ENCODE measurements at places on chromosomes 11 and 22. TPM values are rescaled to one million over a fixed set of nuclear protein-coding genes. Genes with fewer than 3 reads are reported as not detected.
A peak's percentile ranks its signal among the peaks of the same experiment; 100 is the strongest.

VSIG10L2 gene
- total RNA-seq, result not detected

RGL4 gene
- not detected for total RNA-seq

GRCh38 chr11:117752721-117753237, 44.2 kb downstream of the DSCAML1 start:
- no peak for DNase-seq

GRCh38 chr11:34263441-34264091, 94.2 kb downstream of the ABTB2 start:
- peak; percentile 81 for DNase-seq

- no peak for DNase-seq
Observed at GRCh38 chr22:24155627-24156140, 25.6 kb upstream of the SUSD2 start.

CNGA4 gene
- 0.62 TPM for total RNA-seq

GRCh38 chr22:36923131-36923788, 9.8 kb downstream of the CSF2RB start:
- no peak for DNase-seq

- DNase-seq, result no peak
Observed at GRCh38 chr11:62933285-62933684, 12.1 kb upstream of the CHRM1 start.

DNA sequence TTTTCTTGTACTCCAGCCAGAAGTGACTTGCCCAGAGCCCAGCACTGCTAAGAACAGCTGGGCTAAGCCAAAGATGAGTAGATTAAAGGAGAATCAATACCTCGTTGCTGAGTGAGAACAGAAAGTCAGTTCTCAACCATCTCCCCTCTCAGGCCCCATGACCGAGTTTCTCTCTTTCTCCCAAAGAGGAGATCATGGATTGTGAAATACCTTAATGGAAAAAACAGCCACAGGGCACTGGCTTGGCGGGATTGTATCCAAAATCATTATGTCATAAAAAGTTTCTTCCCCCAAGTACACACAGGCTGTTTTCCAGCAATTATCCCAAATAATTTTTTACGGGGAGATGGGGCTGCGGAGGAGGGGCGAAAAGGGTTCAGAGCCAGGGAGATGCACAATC, 111.8 kb upstream of the TMEM45B start:
- DNase-seq, result no peak

DNA sequence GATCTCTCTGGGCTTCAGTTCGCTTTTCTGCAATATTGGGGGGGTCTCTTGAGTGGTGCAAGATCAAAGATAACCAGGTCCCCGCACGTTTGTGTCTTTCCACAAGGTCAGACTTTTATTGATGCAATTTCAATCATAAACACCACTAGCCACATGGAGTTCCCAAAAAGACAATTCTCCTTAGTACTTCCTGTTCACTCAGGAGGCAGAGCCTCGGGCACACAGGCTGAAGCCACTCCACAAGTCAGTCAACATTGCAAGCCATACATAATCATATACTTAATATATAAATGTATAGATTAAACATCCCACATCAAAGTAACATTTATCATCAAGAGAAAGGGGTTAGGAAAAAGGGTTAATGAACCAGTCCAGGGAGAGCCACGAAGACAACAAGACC, 12.0 kb downstream of the ST14 start:
- no peak for DNase-seq

DNA sequence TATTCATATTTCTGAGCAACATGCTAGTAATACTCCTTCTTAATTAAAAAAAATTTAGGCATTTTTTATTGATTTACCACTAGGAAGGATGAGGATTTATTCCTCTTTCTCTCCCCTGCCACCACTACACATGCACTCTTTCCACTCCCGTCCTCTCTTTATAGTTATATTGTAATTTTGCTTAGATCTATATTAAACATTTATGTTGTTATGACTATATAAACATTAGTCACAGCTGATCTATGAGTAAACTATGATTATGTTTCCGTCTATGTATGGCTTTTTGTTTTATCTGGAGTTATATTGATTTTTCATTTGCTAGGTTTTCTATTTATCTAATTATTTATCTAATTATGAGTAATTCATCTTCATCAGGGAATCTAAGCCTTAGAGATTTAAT, 17.8 kb downstream of the CCDC15 start:
- DNase-seq, result no peak

- DNase-seq, result no peak
Observed at GRCh38 chr11:63961608-63962412, 12.6 kb upstream of the COX8A start.

GRCh38 chr11:12287374-12288211, 89.8 kb upstream of the PARVA start:
- DNase-seq, result peak; percentile 83

DNA sequence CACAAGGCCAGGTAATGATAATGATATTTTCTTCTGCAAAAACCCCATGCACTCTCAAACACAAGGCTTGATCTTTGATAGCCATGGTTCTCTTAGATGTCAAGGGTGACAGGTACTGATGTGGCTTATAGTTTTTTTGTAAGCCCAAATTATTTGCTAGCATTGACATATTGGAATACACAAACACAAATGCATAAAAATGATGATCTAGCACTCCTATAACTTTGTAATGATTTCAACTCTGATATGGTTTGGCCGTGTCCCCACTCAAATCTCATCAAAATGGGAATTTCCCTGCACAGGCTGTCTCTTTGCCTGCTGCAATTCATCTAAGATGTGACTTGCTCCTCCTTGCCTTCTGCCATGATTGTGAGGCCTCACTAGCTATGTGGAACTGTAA, 572.5 kb upstream of the CCDC90B start:
- no peak for DNase-seq

DNA sequence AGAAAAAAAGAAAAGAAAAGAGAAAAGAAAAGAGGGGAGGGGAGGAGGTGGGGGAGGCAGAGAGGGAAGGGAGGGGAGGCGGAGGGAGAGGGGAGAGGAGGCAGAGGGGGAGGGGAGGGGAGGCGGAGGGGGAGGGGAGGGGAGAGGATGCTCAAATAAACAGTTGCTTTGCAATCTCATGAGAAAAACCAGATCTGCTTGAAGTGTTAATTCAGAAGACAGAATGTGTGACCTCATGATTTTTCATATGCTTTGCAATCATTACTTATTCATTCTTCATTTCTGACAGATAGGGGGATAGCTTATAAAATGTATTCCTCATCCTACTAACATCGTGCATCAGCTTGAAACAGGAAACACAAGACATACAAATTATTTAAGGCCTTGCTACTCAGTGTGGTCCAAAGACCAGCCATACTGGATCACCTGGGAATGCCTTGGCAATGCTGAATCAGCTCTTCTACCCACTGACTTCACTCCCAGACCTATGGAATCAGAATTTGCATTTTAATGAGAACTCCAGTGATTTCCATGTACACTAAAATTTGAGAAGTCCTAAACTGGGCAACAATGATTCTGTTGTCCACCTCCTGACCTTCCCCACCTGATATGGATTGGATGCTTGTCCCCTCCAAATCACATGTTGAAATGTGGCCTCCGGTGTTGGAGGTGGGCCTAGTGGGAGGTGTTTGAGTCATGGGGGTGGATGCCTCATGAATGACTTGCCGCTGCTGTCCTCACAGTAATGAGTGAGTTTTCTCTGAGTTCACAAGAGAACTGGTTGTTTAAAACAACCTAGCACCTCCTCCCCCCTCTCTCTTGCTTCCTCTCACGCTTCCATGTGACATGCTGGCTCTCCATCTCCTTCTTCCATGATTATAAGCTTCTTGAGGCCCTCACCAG, 69.2 kb downstream of the CCDC34 start:
- DNase-seq, result no peak

TIMP3 gene
- total RNA-seq, result 0.67 TPM

ACR gene
- total RNA-seq, result 0.21 TPM

NOL12 gene
- 32.7 TPM for total RNA-seq

- no peak for DNase-seq
Observed at GRCh38 chr11:35235157-35235468, 96.1 kb downstream of the CD44 start.

GRCh38 chr11:105245781-105246315, 106.3 kb upstream of the CARD18 start:
- no peak for DNase-seq

All from Panc1 (cell line).